ENCODE measurements at places on chromosomes 3 and 15. TPM values are rescaled to one million over a fixed set of nuclear protein-coding genes. Genes with fewer than 3 reads are reported as not detected.

- H3K4me3 ChIP-seq: no peak overlapping the region
- no peaks in the 10 kb centered on the region for H3K27me3 ChIP-seq
- no peaks in the 10 kb centered on the region for H3K36me3 ChIP-seq
- no peak overlapping the region for H3K27ac ChIP-seq
- no peaks in the 10 kb centered on the region for H3K4me1 ChIP-seq
These were observed 61.0 kb downstream of the C3orf80 start for GRCh38 chr3:160286231-160286630.

DNA sequence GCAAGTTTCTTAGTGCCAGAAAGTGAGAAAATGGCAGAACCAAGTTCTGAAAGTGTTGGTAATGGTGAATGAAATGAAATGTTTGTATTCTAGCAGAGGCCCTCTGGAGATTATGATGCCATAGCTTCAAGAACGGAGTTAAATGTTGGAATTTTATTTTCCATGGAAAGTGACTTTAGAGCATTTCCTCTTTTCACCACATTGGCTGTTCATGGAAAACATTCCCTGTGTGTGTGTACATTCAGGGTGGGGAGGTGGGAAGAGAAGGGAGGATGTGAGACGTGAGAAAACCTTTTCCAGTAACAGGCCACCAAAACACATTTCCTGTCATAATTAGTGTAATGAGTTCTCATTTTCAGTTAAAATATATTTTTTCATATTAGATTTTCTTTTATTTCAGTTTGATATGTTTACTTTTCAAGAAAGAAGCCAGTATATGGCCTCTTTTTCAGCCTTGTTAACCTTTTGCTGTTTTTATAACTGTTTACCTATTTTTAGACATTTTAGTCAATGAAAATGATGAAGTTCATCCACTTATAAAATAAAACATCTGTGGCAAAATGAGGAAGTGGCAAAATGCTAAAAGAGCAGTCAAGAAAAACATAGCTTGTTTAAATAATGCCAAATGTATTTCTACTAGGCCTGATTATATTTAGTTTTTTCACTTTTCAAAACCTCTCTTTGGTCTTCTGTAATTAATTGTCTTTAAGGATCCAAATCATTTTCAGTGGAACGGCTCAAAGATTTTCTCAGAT lies 21.6 kb downstream of the SAMMSON start:
- H3K4me3 ChIP-seq: no peak overlapping the region
- no peaks in the 10 kb centered on the region for H3K4me1 ChIP-seq
- no peak for DNase-seq
- H3K27ac ChIP-seq: no peak overlapping the region
- H3K36me3 ChIP-seq: no peaks in the 10 kb centered on the region

GRCh38 chr3:31960793-31961431 lies 20.1 kb downstream of the OSBPL10 start:
- H3K4me1 ChIP-seq: peaks cover 6% of the 10 kb centered on the region
- peaks cover 1% of the 10 kb centered on the region for H3K27me3 ChIP-seq

DNA sequence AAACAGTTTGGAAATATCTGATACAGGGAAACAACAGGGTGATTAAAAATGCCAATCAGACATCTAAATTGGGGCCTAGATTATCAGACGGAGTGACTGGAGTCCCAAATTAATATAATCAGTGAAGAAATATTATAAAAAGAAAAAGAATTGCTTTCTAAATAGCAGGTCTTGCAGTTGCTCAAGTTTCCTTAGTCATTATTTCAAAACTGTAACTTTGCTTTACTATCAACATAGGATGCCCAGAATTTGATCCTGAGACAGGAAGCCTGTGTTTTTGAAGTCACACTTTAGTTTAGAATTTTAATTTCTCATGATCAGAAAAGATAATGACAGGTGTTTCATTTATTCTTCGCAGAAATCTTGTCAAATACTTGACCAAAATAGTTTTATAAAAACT lies 105.9 kb downstream of the IL1RAP start:
- H3K4me3 ChIP-seq: no peak overlapping the region
- peak overlapping the region; percentile 92 for H3K27ac ChIP-seq
- no peak for DNase-seq
- H3K4me1 ChIP-seq: peaks cover 82% of the 10 kb centered on the region

DNA sequence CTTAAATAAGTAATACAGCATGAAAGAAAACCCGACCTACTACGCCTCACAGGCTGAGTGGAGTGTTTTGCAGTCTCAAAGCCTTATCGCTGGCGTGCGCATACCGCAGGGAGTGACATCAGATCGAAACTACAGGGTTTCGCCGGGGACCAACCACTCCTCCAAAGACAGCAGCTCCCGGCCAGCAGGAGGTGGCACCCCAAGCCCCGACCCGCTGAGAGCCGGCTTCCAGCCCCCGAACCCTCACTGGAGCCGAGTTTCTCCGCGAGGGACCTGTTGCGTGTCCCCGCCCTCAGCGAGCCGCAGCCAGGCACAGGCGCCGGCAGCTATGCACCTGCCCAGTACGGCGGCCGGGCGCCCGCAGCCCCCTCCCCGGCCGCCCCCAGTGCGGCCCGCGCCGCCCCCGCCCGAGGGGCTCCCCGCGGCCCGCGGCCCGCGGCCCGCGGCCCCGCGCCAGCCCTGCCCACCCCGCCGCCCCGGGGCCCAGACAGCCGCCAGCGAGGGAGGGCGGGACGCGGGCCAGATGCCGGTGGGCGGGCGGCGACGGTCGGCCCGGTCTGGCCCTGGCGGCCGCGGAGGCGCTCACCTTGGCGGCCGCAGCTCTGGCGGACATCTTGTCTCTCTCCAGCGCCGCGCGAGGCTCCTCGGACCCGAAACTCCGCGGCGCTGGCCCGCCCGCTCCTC lies 710 bp downstream of the TJP1 start:
- H3K4me3 ChIP-seq: no peak overlapping the region
- H3K36me3 ChIP-seq: peaks cover 12% of the 10 kb centered on the region
- DNase-seq: peak; percentile 30
- peaks cover 51% of the 10 kb centered on the region for H3K27me3 ChIP-seq

GRCh38 chr3:134018850-134019249 lies 10.9 kb downstream of the SLCO2A1 start:
- no peaks in the 10 kb centered on the region for H3K4me1 ChIP-seq
- peaks cover 26% of the 10 kb centered on the region for H3K27me3 ChIP-seq
- H3K4me3 ChIP-seq: no peak overlapping the region
- H3K27ac ChIP-seq: no peak overlapping the region

HTR3E gene
- total RNA-seq: not detected
